Naive thymus-derived CD8-positive, alpha-beta T cell (primary cell): ENCODE measurements at places on chromosomes 2 and 18. TPM values are rescaled to one million over a fixed set of nuclear protein-coding genes. Genes with fewer than 3 reads are reported as not detected.

Gene SAG
- not detected for total RNA-seq

Gene SLC19A3
- total RNA-seq, result not detected

Gene POTEI
- not detected for total RNA-seq

Gene CRYGD
- total RNA-seq, result not detected

Gene ERFE
- total RNA-seq, result not detected

Gene UGT1A8
- not detected for total RNA-seq

Gene GPR148
- not detected for total RNA-seq

GRCh38 chr2:26533661-26534060, 55.7 kb upstream of the OTOF start:
- no peaks in the 10 kb centered on the region for H3K36me3 ChIP-seq
- no peaks in the 10 kb centered on the region for H3K4me1 ChIP-seq
- H3K27ac ChIP-seq, result no peak overlapping the region
- H3K27me3 ChIP-seq, result no peaks in the 10 kb centered on the region

GRCh38 chr18:427005-427404, 73.5 kb downstream of the COLEC12 start:
- H3K4me3 ChIP-seq, result no peak overlapping the region
- no peak overlapping the region for H3K27ac ChIP-seq
- no peak for DNase-seq
- H3K27me3 ChIP-seq, result peaks cover 11% of the 10 kb centered on the region

GRCh38 chr2:59383473-59383872, 1142.3 kb upstream of the FANCL start:
- no peak overlapping the region for H3K27ac ChIP-seq
- H3K36me3 ChIP-seq, result no peaks in the 10 kb centered on the region
- no peak overlapping the region for H3K4me3 ChIP-seq
- no peak for DNase-seq

- peaks cover 7% of the 10 kb centered on the region for H3K4me1 ChIP-seq
- DNase-seq, result no peak
- H3K4me3 ChIP-seq, result no peak overlapping the region
- H3K27ac ChIP-seq, result no peak overlapping the region
- peaks cover 4% of the 10 kb centered on the region for H3K36me3 ChIP-seq
- no peaks in the 10 kb centered on the region for H3K27me3 ChIP-seq
Observed at GRCh38 chr2:28952836-28953211, 28.3 kb upstream of the TOGARAM2 start.

DNA sequence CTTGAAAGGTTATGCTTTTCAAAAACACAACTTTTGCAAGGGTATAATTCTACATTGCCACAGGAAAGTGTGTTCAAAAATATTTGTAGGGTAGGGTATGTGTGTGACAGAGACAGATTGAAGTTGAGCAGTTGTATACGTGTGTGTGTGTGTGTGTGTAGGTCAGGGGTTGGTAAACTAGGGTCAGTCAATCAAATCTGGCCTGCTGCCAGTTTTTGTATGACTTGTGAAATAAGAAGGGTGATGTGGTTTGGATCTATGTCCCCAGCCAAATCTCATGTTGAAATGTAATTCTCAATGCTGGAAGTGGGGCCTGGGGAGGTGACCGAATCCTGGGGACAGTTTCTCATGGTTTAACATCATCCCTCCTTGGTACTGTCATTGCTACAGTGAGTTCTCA, 148.2 kb downstream of the CERS6 start:
- peaks cover 27% of the 10 kb centered on the region for H3K4me1 ChIP-seq
- no peak for DNase-seq
- peaks cover 35% of the 10 kb centered on the region for H3K36me3 ChIP-seq
- H3K27ac ChIP-seq, result no peak overlapping the region
- no peak overlapping the region for H3K4me3 ChIP-seq
- H3K27me3 ChIP-seq, result no peaks in the 10 kb centered on the region

GRCh38 chr2:174510583-174511189, 23.9 kb upstream of the GPR155 start:
- H3K27me3 ChIP-seq, result no peaks in the 10 kb centered on the region
- DNase-seq, result no peak
- H3K4me1 ChIP-seq, result peaks cover 10% of the 10 kb centered on the region
- H3K27ac ChIP-seq, result no peak overlapping the region
- peaks cover 2% of the 10 kb centered on the region for H3K36me3 ChIP-seq

DNA sequence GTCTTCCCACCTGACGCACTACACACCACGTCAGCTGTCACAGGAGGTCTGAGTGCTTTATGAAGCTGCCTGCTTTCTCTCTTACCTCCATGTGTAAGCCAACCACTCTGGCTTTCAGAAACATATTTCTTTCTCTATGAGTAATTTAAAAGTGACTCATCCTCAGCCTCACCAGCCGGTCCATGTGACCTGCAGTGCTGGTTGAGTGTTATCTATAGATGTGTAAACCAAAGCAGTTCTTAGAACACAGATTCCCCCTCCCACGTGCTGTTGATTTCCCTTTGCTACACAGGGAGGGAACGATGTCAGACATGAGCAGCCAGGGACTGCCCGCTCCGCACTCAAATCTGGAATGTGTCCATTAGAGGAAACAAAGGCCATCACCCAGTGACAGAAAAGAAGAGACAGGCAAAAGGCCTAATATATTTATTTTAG, 157.8 kb downstream of the BCL2 start:
- peak; percentile 79 for DNase-seq
- H3K36me3 ChIP-seq, result peaks cover 4% of the 10 kb centered on the region
- peak overlapping the region; percentile 100 for H3K27ac ChIP-seq
- peak overlapping the region; percentile 82 for H3K4me3 ChIP-seq
- peaks cover 96% of the 10 kb centered on the region for H3K4me1 ChIP-seq
- no peaks in the 10 kb centered on the region for H3K27me3 ChIP-seq
